ENCODE measurements at places on chromosomes 11 and 22. TPM values are rescaled to one million over a fixed set of nuclear protein-coding genes. Genes with fewer than 3 reads are reported as not detected.

The DUSP8 gene
- total RNA-seq: 1.7 TPM

The MCAM gene
- 67.8 TPM for total RNA-seq

The TBX10 gene
- total RNA-seq: not detected

The GP1BB gene
- total RNA-seq: 1.9 TPM

The EXPH5 gene
- total RNA-seq: 27.4 TPM

The P2RX3 gene
- not detected for total RNA-seq

The GPR83 gene
- total RNA-seq: 0.07 TPM

The DSCAML1 gene
- not detected for total RNA-seq

The CSRP3 gene
- total RNA-seq: not detected

The GLYATL1 gene
- not detected for total RNA-seq

The PHF21B gene
- not detected for total RNA-seq

The OR52I2 gene
- not detected for total RNA-seq
